ENCODE measurements at places on chromosomes 3 and 15.

GRCh38 chr3:190051641-190052040 lies 69.1 kb downstream of the P3H2 start:
- DNase-seq: no peak

DNA sequence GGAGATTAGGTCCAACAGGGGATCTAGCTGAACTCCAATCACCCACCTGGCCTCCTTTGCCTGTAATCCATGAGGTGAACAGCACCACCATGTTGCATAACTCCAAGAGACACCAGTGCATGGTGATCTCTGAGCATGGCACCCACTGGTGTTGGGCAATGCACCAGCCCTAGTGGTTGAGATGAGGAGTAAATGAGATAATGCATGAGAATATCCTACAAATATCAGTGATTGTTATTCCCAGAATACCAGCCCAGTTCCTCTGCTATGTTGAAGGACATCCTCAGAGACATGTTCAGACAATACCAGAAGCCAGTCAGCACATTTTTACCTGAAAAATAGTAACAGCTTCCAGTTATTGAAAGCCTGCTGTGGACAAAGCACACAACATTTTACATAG lies 14.7 kb downstream of the GALNT15 start:
- DNase-seq: no peak

DNA sequence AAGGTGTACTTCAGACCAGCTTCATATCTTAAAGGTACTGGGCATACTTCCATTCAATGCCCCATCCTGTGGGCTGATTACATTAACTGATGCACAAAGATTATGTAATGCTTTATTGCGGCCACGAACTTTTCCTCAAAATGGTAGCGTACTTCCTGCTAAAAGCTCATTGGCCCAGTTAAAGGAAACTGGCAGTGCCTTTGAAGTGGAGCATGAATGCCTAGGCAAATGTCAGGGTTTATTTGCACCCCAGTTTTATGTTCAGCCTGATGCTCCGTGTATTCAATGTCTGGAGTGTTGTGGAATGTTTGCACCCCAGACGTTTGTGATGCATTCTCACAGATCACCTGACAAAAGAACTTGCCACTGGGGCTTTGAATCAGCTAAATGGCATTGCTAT lies 3.4 kb downstream of the SKIL start:
- DNase-seq: no peak

GRCh38 chr3:61094608-61095007 lies 156.6 kb downstream of the FHIT start:
- no peak for DNase-seq

- DNase-seq: no peak
These were observed 25.1 kb downstream of the ARHGAP31 start for GRCh38 chr3:119319311-119319710.

DNA sequence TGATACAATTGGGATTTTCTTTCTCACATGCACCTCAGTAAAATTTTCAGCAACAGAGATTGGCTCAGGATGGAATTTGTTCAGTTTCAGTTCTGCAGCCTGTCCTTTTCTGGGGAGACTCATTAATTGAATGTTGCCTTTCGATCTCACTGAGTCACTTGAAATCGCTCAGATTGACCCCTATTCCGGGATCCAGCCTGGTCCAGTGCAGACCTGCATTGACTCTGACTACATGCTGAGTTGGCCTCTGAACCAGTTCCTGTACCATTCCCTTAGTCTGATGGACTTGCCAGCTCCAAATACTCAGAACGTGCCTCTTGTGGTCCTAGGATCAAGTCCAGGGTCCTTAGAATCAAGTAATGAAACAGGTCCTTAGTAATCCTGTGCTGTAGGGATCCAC lies 9.4 kb downstream of the IGF1R start:
- no peak for DNase-seq

DNA sequence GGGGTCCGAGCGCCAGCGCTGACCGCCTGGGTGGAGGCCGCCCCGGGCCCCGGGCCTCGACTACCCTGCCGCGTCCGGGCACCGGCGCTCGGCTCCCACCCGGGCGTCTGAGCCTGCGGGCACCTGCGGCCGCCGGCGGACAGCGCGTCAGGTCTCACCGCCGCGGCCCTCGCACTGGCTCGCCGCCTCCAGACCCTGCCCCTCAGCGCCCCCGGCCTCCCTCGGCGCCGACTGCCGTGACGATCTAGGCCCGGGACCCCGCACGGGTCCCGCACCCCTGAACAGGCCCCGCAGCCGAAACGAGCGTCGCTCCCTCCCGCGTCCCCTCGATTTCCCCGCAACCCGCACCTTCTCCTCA lies 297 bp downstream of the PRC1 start:
- DNase-seq: no peak

- no peak for DNase-seq
These were observed 122.6 kb upstream of the ATP2B2 start for GRCh38 chr3:10627884-10628572.

- DNase-seq: no peak
These were observed 14.0 kb downstream of the CAPN3 start for GRCh38 chr15:42373274-42373673.

GRCh38 chr3:111846039-111846438 lies 13.0 kb upstream of the PHLDB2 start:
- no peak for DNase-seq

- peak; percentile 45 for DNase-seq
These were observed 154.1 kb upstream of the GOLIM4 start for GRCh38 chr3:168249550-168250414.

Measured in activated CD8-positive, alpha-beta T cell treated with anti-CD3 and anti-CD28 coated beads for 36 hours (primary cell).